ENCODE measurements at places on chromosomes 1 and 21.

DNA sequence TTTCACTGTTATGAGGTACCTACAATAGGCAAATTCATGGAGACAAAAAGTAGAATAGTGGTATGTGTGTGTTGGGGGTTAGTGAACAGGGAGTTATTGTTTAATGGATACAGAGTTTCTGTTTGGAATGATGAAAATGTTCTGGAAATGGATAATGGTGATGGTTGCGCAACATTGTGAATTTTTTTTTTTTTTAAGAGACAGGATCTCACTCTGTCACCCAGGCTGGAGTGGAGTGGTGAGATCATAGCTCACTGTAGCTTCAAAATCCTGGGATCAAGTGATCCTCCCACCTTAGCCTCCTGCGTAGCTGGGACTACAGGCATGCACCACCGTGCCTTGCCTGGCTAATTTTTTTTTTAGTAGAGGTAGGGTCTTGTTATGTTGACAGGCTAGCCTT lies 34.5 kb upstream of the TRABD2B start:
- peak; percentile 50 for DNase-seq

DNA sequence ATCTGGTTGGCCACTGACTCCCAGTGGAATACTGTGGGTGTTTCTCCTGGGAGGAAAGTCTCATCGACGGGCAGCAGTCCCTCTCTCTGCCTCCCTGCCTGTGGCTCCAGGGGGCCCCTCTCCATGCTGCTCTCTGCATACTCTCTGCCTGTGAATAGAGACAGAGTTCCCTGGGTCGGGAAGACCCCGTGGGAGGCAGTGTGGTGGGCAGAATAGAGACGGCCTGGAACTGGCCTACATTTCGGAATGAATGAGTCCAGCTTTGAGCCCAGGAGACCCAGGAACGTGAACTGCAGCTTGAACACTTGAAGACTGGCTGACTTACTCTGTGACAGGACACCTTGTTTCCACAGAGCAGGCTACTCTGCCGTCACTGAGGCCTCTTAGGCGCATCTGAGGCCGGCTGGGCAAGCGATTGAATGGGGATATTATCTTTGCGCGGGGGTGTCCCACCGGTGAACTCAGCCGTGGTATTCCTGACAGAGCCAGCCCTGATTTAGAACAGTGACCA lies 64.0 kb downstream of the KIF21B start:
- DNase-seq: no peak

DNA sequence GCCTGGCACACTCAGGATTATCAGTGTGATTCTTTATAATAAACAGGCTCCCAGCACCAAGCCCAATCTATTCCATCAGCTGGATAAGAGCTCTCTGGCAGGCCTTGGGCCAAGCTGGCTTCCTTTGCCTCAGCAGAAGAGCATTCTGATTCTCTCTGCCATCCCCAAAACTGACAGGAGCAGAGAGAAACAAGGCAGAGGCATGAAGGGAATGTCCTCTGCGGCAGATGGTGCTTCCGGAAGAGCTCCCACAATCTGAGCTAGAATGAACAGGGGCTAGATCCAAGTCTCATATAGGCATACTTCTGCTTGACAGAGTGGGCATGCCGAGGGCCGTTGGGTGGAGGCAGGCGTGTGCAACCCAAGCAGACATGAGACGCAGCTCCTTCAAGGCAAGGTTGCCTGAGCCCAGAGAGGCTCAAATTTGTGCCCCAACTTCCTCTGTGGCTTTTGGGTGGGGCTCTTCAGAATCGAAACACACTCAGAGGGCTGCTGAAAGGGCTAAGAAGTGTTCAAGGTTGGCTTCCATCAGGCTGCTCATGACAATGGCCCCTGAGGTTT lies 4.0 kb downstream of the CAPN2 start:
- peak; percentile 66 for DNase-seq

GRCh38 chr1:84892705-84893618 lies at the start of gene LPAR3:
Gene LPAR3 (minus strand): TSS chr1:84893206. CDS start chr1:84866120, 27,086 bp downstream.
- DNase-seq: no peak

- no peak for DNase-seq
Observed at GRCh38 chr1:241944300-241944699, 13.3 kb upstream of the BECN2 start.

DNA sequence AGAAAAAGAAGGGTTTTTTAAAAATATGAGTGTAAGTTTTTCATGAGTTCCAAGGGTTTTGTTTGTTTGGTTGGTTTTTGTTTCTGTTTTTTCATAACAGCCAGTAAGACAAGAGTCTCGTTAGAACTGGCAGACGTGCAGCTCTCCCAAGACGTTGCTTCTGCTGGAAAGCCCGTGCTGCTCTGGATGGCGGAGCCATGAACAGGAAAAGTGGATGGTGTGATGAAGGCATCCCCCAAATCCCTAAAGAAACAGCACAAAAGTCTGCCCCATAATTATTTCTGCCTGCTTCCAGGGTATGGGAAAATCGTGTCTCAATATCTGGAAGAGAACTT lies 157.9 kb upstream of the BACE2 start:
- no peak for DNase-seq

GRCh38 chr21:44299085-44299457 lies 782 bp upstream of the PFKL start:
- peak; percentile 26 for DNase-seq

DNA sequence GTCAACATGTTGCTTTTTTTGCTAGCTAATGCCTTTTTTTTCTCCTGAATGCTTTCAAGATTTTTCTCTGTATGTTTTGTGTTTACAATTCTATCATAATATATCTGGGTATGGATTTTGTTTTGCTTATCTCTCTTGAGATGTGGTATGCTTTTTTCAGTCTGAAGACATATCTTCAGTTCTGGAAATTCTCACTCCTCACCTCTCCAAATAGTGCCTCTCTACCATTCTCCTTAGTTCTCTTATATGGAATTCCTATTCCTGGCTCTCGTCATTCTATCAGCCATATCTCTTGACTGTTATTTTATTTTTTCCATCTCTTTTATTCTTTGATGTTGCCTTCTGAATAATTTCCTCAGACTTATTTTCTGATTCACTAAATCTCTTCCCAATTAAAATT lies 58.4 kb downstream of the IVNS1ABP start:
- DNase-seq: no peak

DNA sequence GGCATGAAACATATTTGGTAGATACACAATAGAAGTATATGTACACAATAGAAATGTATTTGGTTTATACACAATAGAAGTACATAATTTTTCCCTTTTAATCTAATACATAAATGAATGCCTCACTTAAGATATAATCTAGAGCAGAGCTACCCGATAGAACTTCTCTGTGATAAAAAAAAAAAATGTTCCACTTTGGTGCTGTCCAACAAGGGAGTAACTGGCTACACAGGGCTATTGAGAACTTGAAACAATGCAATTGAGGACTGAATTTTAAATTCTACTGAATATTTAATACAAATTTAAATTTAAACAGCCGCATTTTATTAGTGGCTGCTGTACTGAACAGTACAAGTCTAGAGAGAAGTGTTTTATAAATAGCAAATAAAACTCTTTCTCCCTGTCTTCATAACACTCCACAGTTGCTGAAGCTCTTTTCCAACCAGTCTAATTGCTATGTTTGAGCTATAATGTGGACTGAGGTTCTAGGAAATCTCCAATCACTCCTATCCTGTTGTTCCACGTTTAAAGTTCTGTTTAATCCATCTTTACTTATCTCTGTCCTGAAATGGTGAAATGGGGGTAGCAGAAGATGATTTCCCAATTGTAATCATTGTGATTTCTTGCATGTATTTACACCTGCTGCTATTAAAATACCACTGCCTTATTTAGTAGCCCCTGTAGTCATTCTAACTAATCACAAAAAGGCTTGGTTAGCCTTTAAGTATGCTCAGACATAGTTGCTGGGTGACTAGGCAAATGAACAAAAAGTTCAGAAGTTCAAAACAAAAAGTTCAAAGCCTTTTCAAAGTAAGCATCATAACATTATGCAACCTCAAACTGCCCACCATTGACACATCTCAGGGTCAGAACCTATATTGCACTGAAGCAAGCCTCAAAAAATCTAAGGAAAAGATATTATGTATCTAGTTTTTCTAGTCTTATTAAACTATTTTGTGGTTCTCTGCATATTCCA lies 192.3 kb upstream of the C1orf87 start:
- peak; percentile 60 for DNase-seq

GRCh38 chr21:23401278-23401677 lies 2206.0 kb downstream of the MRPL39 start:
- peak; percentile 1 for DNase-seq

GRCh38 chr1:3905953-3906671 lies 6.0 kb upstream of the C1orf174 start:
- no peak for DNase-seq

GRCh38 chr1:209929751-209930150 lies 8.3 kb upstream of the SYT14 start:
- no peak for DNase-seq

DNA sequence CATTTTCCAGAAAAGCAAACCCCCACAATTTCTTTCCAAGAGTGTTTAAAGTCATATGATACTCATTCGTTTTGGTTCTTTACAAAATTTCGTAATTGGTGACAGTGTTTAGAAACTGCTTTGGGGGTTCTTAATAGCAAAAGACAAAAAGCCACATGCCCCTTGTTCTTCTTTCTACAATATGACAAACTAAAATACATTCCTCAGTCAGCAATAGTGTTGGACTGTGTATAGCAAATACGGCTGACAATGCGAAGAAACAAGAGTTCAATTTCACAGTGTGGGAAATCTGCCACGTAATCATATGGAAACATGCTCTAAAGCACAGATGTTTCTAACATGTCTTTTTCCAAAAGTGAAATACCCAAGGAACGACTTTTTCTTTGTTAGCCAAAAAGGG lies 7.6 kb upstream of the IFNAR1 start:
- DNase-seq: peak; percentile 17

GRCh38 chr1:184745929-184746638 lies 8.6 kb downstream of the EDEM3 start:
- DNase-seq: peak; percentile 28

- peak; percentile 79 for DNase-seq
Observed at GRCh38 chr1:237205400-237206064, 163.5 kb downstream of the RYR2 start.

DNA sequence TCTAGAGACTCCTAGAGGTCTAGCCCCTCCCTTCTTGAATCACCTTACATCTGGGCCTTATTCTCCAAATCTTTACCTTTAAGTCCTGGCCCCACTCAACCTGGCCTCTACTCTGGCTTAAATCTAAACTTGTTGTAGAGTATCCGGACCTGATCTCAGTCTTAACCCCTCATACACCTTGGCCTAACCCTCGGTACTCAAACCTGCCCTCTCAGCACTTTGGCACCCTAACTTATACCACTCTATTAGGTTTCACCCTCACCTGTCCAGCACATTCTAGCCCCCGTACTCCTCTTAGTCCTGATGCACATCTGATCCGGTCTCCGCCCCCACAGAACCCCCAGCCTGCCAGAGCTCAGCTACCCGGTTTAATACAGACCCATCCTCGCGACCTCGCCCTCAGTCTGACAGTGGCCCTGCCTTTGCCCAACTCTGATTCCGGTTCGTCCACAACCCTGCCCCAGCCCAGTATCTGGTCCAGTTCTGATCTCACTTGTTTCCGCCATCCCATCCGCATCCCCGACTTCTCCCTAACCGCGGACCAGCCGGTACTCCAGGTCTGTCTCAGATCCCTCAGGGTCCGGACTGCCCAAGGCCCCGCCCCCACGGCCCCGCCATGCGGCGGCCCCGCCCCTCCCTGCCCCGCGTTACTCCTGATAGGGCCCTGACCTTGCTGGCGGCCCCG lies 1.5 kb downstream of the TRIM62 start:
- peak; percentile 80 for DNase-seq

GRCh38 chr1:118618618-118619340 lies 369.4 kb downstream of the TBX15 start:
- DNase-seq: no peak

DNA sequence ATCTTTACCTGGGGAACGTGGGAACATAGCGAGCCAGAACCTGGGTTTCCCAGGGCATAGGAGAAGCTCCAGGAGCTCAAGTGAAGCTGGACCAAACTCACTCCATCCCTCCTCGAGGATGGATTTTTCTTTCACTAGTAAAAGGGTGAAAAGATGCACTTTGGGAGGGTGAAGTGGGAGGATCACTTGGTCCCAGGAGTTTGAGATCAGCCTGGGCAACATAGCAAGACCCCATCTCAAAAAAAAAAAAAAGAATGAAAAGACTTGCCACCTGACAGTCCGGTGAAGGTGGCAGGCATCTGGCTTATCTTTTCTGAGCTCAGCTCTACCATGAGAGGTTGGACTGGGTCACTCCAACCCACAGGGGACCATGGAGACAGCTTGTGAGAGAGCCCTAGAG lies 42.3 kb downstream of the CHAF1B start:
- no peak for DNase-seq

GRCh38 chr1:205693421-205693991 lies 13.2 kb upstream of the SLC45A3 start:
- DNase-seq: no peak

- no peak for DNase-seq
Observed at GRCh38 chr1:64137412-64137803, 66.0 kb upstream of the UBE2U start.

DNA sequence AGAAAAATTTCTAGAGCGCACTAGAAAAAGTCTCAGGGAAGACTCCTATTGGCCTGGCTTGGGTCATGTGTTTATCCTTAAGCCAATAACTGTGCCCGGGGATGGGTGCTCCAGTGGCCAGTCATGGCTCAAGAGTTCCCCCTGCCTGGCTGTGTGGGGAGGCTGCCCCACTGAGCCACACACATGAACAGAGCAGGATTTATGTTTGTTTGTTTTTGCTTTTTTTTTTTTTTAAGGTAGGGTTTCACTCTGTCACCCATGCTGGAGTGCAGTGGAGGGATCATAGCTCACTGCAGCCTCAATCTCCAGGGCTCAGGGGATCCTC lies 21.8 kb downstream of the EDN2 start:
- no peak for DNase-seq

- DNase-seq: no peak
Observed at GRCh38 chr1:215797859-215798258, 230.8 kb downstream of the KCTD3 start.

- peak; percentile 36 for DNase-seq
Observed at GRCh38 chr1:236853921-236854604, 59.0 kb downstream of the MTR start.

GRCh38 chr1:897226-897625 lies 26.5 kb upstream of the SAMD11 start:
- DNase-seq: no peak

GRCh38 chr1:185565302-185565701 lies 168.9 kb upstream of the HMCN1 start:
- DNase-seq: peak; percentile 69

GRCh38 chr1:64019818-64020217 lies 183.6 kb upstream of the UBE2U start:
- DNase-seq: peak; percentile 57

- DNase-seq: no peak
Observed at GRCh38 chr1:43273708-43274107, 3.9 kb downstream of the TMEM125 start.

DNA sequence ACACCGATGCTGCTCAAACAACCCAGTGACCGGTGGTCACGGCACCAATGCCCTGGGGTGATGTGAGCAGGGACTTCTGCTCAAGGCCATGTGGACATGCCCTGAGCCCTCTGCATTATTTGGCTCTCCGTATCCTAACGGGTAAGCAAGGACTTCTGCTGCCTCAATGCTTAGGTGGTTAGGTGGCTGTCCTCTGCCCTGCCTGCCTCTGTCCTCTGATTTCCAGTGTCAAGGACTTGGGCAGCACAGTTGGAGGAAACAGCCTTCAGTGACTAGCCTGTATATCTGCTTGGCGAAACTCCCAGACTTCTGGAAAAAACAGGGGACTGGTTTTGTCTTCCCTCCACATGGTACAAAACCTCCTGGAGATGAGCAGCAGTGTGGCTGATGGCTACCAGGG lies 34.5 kb downstream of the DNAJC11 start:
- no peak for DNase-seq

All from fibroblast of pulmonary artery (primary cell).